ENCODE measurements at places on chromosomes 3 and 15.

DNA sequence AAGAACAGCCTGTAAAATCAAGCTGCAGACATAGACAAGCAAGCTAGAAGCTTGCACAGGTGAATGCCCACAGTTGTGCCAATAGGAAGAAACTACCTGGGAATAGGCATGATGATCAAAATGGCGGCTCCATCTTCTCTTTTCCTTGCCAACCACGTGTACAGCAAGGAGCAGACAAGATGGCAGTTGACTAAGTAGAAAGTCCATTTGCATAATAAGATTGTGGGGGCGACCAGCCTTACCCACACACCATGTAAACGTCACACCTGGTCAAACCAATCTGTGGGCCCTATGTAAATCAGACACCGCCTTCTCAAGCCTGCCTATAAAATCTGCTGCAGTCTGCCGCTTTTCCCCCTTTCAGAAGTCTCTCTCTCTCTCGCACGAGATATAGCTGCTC lies 25.1 kb upstream of the ANKRD34C start:
- no peak for DNase-seq

DNA sequence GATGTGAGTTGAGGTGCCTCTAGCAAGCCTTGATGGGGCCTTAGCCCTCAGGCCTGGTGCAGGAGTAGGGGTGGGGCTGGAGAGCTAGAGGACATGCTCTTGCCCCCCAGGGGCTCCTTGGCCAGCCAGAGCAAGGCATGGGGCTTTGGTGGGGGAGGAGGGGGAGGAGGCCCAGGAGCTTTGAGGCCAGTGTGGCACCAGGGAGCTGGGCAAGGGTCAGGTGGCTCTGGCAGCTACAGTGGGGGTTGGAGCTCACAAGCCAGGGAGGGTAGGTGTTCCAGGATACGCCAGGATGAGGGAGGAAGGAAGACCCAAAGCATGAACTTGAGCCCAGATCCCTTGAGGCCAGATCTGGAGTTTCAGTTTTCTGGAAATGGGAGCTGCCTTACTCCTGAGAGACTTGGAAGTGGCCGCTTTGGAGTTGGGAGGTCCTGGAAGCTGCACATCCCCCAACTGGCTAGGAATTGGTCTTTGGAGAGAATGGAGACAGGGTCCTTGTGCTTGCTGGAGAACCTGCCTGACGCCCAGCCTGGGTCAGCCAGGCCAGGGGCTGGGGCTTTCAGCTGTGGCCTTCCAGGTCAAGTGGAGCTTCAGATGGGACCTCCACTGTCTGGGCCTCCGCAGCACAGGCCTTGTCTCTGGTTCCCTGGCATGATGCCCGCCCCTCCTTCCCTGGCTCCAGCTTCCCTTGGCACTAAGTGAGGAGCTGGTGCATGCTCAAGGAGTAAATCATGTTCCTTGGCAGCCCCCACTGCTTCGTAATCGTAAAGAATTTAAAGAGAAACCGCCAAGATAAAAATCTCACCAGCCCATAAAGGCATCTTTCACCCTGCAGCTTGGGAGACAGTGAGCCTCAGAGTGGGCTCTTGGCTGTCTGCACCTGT lies 8.7 kb downstream of the SEMA3F start:
- DNase-seq, result peak; percentile 11

GRCh38 chr3:6516143-6516542 lies 344.8 kb upstream of the GRM7 start:
- no peak for DNase-seq

GRCh38 chr3:48852151-48852550 lies 4.5 kb upstream of the PRKAR2A start:
- DNase-seq, result no peak

GRCh38 chr3:121988146-121988545 lies 33.9 kb downstream of the ILDR1 start:
- no peak for DNase-seq

GRCh38 chr15:77033729-77034671 lies 36.9 kb downstream of the TSPAN3 start:
- no peak for DNase-seq
